ENCODE measurements at places on chromosomes 12 and 14. TPM values are rescaled to one million over a fixed set of nuclear protein-coding genes. Genes with fewer than 3 reads are reported as not detected.

The TAS2R8 gene
- not detected for total RNA-seq

The HCAR2 gene
- total RNA-seq = 0.17 TPM

DNA sequence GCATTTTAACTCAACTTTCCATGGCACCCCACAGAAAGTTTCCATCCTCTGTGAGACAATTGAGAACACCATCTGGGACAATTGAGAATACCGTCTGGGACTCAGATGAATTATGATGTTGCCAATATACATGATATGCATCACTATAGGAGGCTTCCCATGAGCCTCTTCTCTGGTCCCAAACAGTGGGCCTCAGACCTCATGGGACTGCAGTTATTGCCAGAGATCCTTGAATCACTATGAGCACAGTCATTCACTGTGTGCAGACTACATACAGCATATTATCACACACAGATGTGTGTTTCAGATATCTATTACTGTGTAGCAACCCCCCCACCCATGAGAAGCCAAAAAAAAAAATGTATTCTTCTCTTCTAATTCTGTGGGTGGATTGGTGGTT lies 134.4 kb downstream of the GXYLT1 start:
- no peak for DNase-seq

GRCh38 chr14:76956316-76957090 lies 72.0 kb downstream of the IRF2BPL start:
- DNase-seq = peak; percentile 96

DNA sequence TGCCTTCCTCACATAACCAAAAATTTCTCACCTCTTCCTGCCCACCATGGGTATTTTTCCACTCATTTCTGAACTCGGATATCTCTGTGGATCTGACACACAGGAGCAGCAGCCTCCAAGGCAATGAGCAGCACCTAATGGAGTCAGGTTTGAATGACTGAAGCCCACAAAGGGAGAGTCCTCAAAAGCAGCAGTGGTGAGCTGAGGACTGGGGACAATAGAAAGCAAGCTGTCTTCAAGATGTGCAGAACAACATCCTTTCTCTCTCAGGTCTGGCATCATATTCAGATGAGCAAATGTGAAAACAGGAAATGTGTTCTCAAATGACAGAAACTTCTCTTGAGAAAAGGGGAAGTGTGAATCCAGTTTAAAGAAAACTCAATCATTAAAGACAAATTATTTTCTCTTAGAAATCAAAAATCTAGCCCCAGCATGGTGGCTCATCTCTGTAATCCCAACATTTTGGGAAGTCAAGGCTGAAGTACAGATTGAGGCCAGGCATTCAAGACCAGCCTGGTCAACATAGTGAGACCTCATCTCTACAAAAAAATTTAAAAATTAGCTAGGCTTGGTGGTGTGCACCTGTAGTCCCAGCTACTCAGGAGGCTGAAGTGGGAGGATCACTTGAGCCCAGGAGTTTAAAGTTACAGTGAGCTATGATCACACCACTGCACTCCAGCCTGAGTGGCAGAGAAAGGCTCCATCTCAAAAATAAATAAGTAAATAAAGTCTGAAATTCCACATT lies 54.2 kb downstream of the C12orf42 start:
- no peak for DNase-seq

DNA sequence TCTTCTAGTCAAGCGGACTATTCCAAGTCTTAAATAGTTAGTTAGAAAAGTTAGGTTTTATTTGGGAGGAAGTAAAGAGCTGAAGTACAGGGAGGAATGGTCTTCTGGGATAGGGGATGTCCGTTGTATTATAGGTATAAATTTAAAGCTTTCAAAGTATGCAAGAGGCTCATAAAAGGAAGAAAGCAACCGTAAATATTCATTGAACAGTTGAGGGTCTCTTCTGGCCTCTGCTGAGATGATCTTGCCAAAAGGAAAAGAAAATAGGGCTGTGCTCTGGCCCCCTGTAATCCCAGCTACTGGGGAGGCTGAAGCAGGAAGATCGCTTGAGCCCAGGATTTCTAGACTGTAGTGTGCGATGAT lies 377 bp upstream of the TIMELESS start:
- no peak for DNase-seq

Data from NCI-H460 (cell line).